H4 (cell line): ENCODE measurements at places on chromosomes 7 and 10.

DNA sequence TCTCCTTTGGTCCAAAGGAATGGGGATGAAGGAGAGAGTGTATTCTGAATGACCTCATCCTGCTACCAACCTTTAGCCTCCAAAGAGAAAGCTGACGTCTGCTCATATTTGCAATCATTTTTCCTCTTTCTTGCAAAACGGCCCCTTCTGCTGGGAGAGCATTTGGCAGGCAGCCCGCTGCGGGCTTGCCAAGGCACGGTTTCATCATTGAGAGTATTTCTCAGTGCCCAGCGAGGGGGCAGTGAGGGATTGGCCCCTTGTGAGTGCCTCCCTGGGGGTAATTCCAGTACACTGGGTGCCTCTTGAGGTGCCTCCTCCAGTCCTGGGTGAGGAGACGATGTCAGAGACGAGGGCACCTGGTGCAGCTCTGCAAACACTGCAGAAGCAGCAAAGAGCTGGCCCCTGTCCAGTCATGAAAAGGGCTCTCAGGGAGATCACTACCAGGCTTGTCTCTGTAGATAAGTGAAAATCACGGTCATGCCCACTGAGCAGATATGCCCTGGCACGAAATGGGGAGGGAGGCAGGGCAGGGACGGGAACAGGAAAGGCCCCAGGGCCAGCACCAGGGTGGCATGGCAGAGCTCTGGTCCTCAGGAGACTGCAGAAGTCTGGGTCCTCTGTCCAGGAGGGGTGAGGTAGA is 48.7 kb upstream of the SHH start:
- DNase-seq = peak; percentile 61

DNA sequence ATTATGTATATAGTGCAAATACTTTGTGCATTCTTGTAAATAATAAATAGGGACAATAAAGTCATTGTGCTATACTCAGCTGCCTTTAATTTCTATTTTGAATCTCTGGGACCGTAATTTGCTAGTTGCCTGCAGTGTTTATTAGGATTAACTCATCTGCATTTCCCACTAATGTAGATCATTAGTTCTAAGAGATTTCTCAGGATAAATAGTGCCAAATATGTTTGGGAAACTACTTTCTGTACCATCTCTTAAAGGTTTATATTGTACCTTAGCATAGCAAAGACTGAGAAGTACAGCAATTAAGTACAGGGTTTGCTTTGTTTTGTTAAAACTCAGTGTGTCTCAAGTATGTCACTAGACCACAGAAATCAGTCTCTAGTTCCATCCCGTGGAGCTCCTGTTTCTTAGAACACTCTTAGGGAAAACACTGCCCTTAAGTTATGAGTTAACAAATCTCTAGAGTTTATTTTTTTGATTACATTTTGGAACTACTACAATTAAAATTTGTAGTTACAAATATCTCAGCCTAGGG is 26.0 kb downstream of the ADD3 start:
- DNase-seq = no peak

GRCh38 chr10:27723436-27723835 is 22.2 kb downstream of the MKX start:
- peak; percentile 36 for DNase-seq

- no peak for DNase-seq
Measured at GRCh38 chr10:11581213-11581612, 30.2 kb downstream of the USP6NL start.

GRCh38 chr10:26556748-26557640 is 118.9 kb downstream of the APBB1IP start:
- DNase-seq = peak; percentile 53

GRCh38 chr10:45809837-45810236 is 37.5 kb downstream of the AGAP4 start:
- no peak for DNase-seq

DNA sequence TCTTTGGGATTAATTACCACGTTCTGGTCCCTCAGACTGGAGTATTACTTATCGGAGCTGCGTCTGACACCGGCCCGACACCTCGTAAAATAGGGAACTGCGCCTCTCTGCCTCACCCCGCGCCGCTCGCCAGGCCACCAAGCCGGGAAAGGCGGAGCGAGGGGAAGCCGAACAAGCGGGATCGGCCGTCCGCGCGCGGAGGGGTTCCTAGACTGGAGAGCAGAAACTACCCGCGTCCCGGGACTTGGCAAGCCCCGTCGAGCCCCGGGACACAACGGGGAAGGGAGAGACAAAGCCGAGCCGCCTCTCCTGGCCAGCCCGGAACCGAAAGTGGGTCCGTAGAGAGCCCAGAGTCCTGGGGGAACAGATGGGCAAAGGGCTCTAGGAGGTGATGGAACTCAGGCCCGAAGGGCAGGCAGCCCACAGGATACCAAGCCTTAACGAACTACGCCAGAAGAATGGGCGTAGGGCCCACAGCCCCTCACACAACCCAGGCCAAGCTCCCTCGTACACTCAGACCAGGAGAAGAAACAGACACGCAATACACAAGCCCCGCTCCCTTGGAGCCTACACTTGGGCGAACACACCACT is 6.5 kb downstream of the LBX1 start:
- no peak for DNase-seq

DNA sequence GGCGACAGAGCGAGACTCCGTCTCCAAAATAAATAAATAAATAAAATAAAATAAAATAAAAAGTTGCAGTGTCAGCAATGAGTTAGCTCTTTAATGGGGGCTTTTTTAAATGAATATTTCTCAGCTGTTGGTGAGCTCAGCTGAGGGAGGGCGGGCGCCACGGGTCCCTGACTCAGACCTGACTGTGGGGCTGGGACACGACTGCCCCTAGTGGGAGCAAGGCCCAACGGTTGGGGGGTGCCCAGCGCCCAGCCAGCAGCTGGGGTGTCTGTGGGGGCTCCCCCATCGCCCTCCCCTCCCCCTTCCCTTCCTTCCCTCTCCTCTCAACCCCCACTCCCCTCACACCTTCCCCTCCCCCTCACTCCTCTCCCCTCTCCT is 46.6 kb downstream of the PWWP2B start:
- DNase-seq = no peak

- DNase-seq = no peak
Measured at GRCh38 chr7:38731215-38731614, 100.0 kb upstream of the AMPH start.

DNA sequence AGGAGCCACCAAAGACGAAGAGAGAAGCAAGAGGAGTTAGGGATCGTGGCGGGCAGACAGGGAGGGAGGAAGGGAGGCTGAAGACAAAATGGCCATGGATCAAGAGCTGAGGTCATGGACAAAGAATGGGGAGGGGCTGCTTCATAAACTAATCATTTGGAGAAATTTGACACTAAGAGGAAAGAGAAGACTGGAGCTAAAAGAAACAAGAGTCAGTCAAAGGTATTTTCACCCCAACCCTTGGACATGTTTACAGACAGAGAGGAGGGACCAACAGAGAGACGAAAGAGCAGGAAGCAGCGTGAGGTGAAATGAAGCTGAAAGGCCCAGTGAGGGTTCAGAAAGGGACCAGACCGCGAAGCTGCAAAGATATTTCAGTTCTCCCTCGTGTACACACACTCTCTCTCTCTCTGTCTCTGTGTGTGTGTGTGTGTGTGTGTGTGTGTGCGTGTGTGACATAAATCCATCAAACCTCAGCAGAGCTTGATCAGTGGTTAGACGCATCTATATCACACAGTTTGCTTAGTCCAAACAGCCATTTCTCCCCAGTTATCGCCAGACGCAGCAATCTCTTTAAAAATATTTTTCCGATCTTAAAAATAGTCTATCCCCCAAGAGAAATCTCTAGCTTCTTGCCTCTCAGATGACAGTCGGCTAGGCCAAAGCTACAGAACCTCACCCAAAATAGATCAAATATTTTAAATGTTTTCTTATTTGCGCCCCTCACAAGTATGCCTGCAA is 12.5 kb upstream of the CALD1 start:
- DNase-seq = no peak

DNA sequence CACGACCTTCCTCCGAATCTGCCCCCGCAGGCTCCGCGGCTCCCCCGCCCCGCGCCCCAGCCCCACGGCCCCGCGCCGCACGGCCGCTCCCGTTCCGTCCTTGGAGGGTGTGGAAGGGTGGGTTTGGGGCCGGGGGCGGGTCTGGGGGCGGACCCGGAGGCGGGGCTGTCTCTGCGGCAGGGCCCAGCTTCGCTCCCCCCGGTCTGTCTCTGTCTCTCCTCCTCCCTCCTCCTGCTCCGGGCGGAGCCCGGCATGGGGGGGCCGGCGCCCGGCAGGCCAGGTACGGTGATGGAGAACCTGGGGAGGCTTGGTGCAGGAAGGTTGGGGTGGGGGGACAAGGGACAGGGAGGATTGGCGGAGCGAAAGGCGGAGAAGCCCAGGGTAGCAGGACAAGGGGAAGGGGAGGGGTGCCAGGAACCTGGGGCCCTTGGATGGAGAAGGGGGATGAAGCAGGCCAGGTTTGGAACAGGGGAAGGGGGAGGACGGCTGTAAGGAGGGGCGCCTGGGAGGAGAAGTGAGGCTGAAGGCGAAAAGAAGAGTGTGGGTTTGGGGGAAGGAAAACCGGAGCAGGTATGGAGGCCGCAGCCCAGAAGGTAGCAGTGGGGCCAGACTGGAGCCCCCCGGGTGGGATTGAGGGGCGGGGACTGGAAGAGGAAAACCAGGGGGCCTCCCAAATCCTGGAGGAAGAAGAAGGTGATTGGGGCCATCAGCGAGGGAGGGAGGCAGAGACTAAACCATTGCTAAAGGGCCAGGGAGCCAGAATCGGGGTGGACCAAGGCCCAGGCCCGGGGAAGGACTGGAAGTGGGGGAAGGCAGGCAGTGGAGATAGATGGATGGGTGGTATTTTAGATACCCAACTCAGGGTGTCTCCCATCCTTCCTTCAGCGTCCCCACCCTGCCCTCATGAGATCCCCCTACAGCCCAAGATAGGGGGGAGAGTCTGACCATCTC is at the start of gene NYAP1:
Gene NYAP1 (plus strand): TSS at position 206 of the 951 bp plus-strand sequence. CDS start 1,385 bp downstream, outside the sequence.
- no peak for DNase-seq

DNA sequence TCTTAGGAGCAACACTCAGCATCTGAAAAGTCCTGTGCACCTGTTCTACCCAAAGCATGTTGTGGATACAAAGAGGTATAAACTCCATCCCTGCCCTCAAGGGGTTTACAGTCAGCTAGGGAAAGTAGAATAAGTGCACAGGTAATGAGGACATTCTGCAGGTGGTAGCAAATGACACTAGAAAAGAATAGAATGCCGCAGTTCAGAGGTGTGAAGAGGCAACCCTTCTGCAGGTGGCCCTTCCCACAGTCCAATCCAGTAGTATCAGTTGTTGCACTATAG is 36.7 kb downstream of the WBP1L start:
- no peak for DNase-seq

GRCh38 chr10:123741146-123741545 is 75.0 kb downstream of the GPR26 start:
- DNase-seq = no peak

DNA sequence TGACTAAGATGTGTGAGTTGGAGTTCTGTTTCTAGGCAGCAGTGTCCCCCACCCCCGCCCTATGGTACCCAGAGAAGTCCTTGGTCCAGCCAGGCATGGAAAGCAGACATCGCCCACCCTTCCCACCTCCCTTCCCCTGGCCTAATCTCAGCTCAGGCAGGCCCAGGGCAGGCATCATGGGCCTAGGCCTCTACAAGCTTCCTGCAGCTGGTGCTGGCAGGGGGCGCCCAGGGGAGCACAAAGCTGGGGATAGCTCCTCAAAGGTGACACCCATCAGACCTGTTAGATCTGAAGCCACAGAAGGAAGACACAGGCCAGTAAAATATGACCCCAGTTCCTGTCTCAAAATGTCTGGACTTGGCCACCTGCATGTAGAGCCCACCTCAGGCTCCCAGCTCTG is 18.9 kb upstream of the UNC5B start:
- no peak for DNase-seq

DNA sequence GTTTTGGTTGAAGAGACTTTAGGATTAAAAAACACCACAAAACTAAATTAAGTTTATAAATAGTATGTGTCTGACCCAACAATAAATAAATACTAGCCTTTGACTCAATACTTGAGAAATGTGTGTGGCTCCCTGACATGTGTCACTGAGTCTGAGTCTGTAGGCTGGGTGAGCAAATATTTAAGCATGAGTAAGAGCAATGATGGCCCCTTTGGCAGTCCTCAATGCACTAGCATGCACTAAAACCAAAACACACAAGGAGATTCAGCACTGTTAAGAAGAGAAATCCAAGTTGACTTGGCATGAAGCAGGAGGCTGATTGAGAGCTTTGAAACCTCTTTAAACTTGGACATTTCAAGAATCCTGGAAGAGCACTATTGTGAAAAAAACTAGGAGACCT is 37.1 kb downstream of the CCDC71L start:
- peak; percentile 39 for DNase-seq

- DNase-seq = no peak
Measured at GRCh38 chr10:92187101-92187500, 103.8 kb downstream of the CPEB3 start.

- no peak for DNase-seq
Measured at GRCh38 chr7:100358027-100358856, at the start of gene PILRB. PILRB (plus strand) TSS chr7:100358117; CDS start chr7:100358303, 186 bp downstream.

GRCh38 chr7:144019457-144019856 is 19.3 kb downstream of the OR6B1 start:
- peak; percentile 69 for DNase-seq

- no peak for DNase-seq
Measured at GRCh38 chr10:78630944-78631838, 437.6 kb upstream of the ZMIZ1 start.
